ENCODE measurements at places on chromosomes 2 and 18.
A peak's percentile ranks its signal among the peaks of the same experiment; 100 is the strongest.

DNA sequence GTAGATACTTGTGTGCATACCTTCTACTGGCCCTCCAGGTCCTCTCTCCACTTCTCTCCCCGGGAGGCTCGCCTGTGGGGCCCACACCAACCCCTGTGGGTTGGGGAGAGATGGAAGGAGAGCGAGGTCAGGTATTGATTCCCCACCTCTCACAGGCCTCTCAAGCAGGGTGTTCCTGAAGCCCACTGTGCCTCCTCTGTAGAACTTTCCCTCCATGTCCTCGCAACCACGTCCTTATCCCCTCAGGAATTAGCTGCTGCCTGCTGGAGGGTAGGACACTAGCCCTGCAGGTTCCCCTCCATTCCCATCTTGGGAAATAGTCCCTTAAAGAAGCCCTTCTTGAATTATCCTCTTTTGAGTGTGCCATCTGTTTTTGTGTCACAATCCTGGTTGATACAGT is 38.9 kb upstream of the KLF11 start:
- DNase-seq, result no peak

DNA sequence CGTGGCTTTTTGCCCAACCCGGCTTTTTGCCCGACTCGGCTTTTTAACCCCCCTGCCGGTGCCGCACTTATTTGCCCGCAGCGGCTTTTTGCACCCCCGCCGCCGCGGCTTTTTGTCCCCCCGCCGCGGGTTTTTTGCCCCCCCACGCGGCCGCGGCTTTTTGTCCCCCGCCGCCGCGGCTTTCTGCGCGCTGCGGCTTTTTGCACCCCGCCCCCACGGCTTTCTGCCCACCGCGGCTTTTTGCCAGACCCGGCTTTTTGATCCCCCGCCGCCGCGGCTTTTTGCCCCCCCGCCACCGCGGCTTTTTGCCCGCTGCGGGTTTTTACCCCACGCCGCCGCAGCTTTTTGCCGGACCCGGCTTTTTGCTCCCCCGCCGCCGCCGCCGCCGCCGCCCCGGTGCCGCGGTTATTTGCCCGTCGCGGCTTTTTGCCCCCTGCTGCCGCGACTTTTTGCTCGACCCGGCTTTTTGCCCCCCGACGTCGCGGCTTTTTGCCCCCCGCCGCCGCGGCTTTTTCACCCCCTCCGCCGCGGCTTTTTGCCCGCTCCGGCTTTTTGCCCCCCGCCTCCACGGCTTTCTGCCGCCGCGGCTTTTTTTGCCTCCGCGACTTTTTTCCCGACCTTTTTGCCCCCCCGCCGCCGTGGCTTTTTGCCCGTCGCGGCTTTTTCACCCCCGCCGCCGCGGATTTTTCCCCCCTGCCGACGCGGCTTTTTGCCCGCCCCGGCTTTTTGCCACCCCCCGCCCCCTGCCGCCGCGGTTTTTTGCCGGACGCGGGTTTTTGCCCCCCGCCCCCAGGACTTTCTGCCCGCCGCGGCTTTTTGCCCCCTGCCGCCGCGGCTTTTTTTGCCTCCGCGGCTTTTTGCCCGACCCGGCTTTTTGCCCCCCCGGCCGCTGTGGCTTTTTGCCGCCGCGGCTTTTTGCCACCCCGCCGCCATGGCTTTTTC is 2786.5 kb downstream of the RPIA start:
- no peak for DNase-seq

DNA sequence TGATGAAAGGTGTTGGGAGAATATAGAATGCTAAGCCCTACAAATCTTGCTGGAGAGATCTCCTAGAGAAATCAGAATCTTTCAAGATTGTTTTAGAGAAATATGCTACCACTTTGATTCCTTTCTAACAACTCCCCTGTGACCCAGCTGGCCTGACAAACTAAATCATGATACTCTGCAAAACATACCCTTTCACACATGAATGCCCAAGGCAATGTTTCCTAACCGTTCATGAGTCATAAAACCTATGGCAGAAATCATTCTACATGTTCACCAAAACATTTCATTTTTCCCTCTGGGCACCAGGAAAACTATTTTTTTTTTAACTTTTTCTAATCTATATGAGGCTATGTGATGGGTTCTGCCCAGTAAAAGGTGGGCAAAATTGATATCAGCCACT is 77.8 kb upstream of the SETBP1 start:
- no peak for DNase-seq

- DNase-seq, result no peak
Measured at GRCh38 chr2:174666312-174666711, 68.7 kb upstream of the WIPF1 start.

- no peak for DNase-seq
Measured at GRCh38 chr18:78884502-78884901, 95.1 kb upstream of the SALL3 start.

DNA sequence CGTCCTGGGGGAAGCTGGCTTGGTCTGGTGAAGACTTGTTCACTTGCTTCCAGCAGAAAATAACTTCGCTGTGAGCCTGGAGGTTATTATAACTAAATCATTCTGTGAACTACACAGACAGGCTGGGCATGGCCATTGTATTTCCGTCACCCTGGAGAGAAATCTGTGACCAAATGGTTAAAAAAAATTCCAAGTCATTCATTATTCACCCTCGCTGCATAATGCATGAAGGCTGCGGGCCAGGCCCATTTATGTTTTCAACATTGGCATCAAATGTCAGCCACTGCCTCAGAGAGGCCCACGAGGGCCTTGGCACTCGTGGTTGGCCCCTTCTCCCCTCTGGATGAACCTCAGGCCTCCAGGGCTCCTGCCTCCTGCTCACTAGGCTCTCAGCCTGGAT is 57.7 kb downstream of the RRM2 start:
- no peak for DNase-seq

- DNase-seq, result no peak
Measured at GRCh38 chr2:241842620-241843211, 16.0 kb downstream of the PDCD1 start.

GRCh38 chr2:23673830-23674679 is 252.9 kb downstream of the ATAD2B start:
- no peak for DNase-seq

DNA sequence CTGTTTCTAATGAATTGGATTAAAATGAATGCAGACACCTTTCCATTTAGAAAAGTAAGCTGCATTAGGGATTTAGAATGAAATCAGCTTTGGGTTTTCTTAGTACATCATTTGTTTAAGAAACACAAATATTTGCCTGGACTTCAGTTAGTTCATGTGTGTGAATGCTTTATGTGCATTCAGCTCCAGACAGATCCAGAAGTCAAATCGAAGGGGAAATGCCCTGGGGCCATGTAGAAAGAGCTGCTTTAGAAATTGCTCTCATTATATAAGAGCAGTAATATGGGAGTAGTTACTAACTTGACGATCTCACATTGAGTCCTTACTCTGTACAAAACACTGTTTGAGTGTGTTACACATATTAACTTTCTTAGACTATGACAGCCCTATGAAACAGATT is 88.0 kb upstream of the TTC39C start:
- peak; percentile 48 for DNase-seq

DNA sequence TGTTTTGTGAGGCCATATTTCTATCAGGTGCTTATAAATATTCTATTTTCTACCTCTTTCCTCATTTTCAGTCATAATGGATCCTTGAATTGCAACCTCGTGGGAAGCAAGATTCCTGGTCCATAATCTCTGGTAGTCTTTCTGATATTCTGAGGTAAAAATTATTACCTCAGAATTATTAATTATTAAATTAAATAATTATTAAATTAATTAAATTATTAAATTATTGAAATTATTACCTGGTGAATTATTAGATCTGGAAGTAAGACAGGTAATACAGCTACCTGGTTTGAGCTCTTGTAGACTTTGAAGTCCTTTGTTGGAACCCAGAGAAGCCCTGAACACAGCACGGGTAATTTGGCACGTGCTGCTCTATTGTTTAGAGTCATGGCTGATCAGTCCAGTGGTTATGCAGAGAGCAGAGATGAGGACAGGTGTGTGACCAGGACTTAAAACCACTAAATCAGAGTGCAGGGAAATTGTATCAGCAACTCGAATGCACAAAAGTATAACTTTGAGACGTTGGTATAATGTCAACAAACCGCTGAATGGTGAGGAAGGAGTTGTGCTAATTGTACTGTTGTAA is 46.8 kb upstream of the PTPRM start:
- no peak for DNase-seq

DNA sequence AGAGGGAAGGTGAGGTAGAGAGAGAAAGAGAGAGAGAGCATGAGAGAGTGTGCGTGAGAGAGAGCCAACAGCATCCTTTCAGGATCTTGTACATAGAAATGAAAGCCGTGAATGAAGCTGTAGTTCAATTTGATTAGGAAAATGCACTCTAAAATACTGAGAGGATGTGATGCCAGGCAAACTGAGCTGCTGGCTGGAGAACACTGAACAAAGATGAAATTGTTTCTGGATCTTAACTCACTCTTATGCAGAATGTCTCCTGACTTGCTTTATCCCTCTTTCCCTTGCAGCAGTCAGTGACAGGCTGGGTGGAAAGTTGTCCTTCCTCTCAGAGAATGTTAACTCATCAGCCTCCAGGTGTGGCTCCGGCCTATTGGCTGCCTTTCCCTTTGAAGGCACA is 10.7 kb downstream of the LYPD1 start:
- no peak for DNase-seq

- no peak for DNase-seq
Measured at GRCh38 chr2:195238379-195238778, 418.6 kb upstream of the SLC39A10 start.

GRCh38 chr18:35030277-35030989 is 10.8 kb upstream of the MAPRE2 start:
- no peak for DNase-seq

GRCh38 chr2:38093527-38094165 is 17.7 kb upstream of the CYP1B1 start:
- no peak for DNase-seq

GRCh38 chr2:100852999-100853908 is 33.3 kb downstream of the NPAS2 start:
- no peak for DNase-seq

- no peak for DNase-seq
Measured at GRCh38 chr2:108034843-108035242, 48.5 kb downstream of the SLC5A7 start.

DNA sequence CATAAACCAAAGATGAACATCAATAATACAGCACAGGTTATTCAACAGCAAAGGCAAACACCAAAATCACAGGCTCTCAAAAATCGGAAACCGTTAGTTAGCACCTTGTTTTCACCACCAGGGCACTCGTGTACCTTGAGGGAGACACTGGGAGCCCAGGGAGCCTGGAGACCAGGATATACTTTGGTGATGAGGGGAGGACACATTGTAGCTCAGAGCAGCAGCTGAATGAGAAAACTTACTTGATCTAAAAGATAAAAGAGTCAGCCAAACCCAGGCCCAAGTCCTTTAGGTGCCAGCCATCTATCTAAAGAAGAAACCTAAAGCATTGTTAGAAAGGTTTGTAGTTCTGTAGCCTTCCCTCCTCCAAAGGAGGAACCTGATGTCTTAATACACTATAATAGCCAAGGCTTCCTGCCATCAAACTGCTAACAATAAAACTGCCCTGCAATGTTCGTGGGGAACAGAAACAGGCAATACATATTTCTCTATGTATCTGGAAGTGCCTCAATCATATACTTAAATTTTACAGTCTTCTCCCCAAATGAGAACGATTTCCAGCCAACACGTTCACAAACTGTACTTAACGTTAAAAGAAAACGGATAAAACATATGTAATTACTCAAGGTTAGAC is 19.3 kb downstream of the BCL11A start:
- DNase-seq, result no peak

DNA sequence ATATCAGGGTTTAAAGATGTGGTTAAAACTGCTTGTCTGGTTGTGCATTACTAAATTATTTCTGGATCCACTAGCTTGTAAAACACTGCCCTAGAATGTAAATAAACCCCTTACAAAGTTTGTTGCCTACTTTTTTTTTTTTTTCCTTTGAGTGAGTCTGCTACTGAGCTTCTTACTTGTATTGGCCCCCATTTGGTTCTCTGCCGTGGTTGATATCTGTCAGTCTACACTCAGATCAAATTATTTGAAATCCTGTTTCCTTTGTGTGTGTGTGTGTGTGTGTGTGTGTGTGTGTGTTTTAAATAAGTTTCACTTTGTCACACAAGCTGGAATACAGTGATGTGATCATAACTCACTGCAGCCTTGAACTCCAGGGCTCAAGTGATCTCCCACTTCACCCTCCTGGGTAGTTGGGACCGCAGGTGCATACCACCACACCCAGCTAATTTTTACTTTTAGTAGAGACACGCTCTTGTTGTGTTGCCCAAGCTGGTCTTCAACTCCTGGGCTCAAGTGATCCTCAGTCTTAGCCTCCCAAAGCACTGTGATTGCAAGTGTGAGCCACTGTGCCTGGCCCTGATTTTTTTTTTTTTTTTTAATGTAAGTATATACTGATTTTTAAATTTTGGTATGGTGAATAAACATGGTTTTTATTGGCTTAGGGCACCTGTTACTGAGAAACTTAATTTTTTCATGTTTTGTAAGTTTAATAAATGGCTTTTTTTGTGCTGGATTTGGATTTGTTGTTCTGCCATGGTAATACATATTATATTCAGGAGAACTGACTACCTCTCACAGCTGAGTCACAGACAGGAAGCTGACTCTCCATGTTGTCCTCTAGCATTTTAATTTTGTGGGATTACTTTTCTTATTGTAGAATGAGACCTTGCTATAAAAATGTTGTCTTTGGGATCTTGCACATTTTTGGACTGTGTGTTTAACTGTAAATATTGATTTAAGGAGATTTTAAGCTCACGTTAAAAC is 48.5 kb downstream of the MAP4K4 start:
- DNase-seq, result no peak

- no peak for DNase-seq
Measured at GRCh38 chr2:76692908-76693307, 829.3 kb downstream of the LRRTM4 start.

DNA sequence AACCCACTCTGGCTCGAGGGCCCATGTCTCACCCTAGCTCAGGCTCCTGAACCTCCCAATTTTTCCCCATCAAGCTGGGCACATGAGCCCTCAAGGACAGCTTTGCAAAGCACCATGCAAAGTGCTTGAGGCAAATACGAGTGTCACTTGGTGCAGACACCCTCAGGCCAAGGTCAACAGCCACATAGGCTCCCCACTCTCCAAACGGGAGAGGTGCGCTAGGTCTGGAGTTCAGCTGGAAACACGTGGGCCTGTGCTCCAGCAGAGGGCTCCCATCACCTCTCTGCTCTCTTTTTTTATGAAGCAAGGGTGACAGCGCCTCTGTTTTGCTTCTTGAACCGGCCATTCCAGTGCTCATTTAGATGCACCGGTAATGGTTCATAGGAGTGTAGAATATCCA is 11.9 kb upstream of the ARHGAP25 start:
- DNase-seq, result no peak

- DNase-seq, result peak; percentile 82
Measured at GRCh38 chr2:173964565-173965371, 405 bp downstream of the SP3 start.

- no peak for DNase-seq
Measured at GRCh38 chr2:72815655-72816278, 10.1 kb downstream of the EXOC6B start.

DNA sequence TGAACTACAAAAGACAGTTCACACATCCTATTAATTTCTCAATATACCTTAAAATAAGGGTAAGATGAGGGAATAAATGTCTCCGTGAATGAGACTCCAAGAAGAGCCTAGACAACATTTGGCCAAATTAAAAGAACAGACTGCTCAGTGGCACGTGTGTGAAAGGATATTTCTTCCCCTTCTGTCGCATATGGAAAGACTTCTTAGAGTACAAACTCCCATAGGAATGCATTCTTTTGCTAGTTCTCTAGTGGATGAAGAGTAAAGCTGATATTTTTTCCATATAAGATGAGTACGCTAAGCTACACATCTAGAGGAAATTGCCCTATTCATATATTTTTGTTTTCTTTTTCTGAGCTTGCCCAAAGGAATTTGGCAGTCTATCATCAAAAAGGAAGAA is 710.0 kb upstream of the ID2 start:
- no peak for DNase-seq

- no peak for DNase-seq
Measured at GRCh38 chr2:188381614-188382013, 89.9 kb downstream of the GULP1 start.
